Coronary artery (tissue), 2 donors: ENCODE measurements at places on chromosomes 1 and 21.

- DNase-seq, result no peak
Observed at GRCh38 chr1:180521474-180522212, 19.3 kb upstream of the ACBD6 start.

DNA sequence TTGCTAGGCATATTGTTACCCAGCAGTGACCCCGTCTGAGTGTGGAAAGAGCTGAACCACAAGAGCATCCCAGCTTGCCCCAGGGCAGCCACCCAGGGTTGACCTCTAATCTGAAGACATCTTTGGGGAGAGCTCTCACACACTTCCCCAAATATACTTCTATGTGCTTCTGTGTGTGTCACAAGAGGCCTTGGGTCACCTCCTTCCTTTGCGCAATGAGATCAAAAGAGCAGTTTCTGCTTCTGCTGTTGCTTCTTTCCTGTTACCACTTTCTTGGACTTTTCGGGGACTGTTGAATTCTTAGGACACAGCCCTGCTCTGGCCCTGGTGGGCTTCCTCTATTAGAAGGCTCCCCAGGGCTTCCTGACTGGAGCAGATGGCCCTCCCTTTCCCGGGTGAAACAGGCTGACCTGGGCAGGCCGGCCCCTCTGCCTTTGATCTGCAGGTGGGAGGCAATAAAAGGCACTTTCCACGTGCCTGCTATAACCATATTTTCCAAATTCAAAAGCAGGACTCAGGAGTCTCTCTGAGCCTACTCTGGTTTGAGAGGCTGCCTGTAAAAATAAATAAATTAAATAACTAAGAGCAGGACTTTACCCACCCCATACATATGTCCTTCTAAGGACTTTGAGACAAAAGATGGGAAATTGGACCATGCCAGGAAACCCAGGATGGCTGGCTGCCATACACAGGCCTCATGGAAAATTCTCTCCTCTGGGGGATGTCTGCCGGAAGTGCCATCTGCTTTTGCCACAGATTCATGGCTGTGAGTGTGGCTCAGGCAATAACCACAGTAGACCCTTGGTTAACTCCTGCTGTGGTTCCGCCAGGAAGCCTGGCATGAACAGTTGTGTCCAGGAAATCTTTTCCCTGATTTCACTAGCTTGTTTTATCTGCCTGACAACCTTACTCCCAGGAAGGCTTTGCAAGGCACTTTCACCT is 28.3 kb upstream of the RCSD1 start:
- no peak for DNase-seq

- no peak for DNase-seq
Observed at GRCh38 chr1:57165546-57165945, 199.7 kb upstream of the C8B start.

- DNase-seq, result no peak
Observed at GRCh38 chr1:11721311-11721710, 14.6 kb upstream of the AGTRAP start.

- DNase-seq, result no peak
Observed at GRCh38 chr1:185215911-185216310, 58.9 kb downstream of the SWT1 start.

- no peak for DNase-seq
Observed at GRCh38 chr1:23745515-23745914, 2.2 kb downstream of the ELOA start.
